ENCODE measurements at places on chromosomes 7 and 10.

DNA sequence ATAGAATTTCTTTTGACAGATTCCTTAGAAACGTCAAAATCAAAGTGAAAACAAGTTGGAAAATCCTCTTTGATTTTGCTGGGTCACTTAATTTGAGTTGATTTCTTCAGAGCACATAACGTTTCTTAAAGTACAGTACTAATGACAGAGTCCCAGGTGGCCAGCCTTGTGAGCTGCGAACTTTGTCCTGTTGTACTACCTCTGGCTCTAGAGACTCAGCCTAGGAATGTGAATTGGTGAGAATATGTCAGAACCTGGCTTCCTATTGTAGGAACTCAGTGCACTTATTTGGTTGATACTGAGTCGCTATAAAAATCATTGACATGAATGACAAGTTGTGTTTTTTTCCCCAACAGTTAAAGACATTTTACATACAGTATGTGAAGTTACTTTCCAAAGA, 20.2 kb downstream of the SDK1 start:
- no peak for DNase-seq

GRCh38 chr10:6213257-6213905, 10.6 kb downstream of the PFKFB3 start:
- DNase-seq = no peak

DNA sequence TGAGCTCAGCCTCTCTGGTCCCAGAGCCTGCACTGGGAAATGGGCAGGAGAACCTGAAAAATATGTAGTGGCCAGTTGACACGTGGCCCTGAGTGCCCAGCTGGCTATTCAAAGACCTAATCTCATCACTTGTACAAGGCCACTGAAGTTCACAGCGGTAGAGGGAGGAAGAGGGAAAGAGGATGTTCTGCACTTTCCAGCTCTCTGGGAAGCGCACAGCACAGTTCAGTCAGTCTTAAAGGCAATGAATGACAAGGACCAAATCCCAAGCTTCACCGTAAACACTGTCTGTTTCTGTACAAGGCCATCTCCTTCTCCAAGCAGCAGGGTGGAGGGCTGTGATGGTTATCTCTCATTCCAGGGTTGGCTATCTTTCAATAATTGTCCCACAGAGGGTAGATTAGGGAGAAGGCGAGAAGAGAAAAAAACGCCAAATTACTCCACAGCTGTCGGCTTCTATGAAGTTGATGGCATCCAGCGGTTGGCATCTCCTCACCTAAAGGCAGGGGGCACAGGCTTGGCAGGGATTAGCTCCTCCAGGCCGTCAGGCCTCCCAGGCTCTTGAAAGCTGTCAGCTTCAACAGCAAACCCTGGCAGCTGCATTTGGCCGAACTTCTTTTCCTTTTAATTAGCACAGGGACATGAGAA, 10.6 kb downstream of the SFMBT2 start:
- no peak for DNase-seq

GRCh38 chr7:94400643-94401427, 6.1 kb downstream of the COL1A2 start:
- no peak for DNase-seq

All from inflammatory macrophage treated with lipopolysaccharide for 4 hours (primary cell).